ENCODE measurements at places on chromosomes 5 and 9.

DNA sequence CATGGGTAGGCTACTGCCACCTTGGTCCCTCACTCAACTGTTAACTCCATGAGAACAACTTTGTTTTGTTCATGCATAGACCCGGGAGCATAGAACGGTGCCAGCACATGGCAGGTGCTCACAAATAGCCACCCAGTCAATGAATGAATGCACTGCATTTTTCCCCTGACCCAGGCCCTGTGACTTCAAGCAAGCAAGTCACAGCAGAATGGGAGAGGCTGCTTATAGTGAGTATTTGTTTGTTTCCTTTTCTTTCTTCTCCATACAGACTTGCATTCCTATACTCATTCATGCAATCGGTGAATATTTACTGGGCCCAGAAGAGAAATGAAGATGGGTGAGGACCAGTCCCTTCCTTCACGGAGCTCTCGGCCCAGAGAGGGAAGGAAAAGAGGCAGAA, 62.0 kb downstream of the SHB start:
- DNase-seq: no peak

- no peak for DNase-seq
Measured at GRCh38 chr9:78724896-78725295, 428.0 kb downstream of the PSAT1 start.

DNA sequence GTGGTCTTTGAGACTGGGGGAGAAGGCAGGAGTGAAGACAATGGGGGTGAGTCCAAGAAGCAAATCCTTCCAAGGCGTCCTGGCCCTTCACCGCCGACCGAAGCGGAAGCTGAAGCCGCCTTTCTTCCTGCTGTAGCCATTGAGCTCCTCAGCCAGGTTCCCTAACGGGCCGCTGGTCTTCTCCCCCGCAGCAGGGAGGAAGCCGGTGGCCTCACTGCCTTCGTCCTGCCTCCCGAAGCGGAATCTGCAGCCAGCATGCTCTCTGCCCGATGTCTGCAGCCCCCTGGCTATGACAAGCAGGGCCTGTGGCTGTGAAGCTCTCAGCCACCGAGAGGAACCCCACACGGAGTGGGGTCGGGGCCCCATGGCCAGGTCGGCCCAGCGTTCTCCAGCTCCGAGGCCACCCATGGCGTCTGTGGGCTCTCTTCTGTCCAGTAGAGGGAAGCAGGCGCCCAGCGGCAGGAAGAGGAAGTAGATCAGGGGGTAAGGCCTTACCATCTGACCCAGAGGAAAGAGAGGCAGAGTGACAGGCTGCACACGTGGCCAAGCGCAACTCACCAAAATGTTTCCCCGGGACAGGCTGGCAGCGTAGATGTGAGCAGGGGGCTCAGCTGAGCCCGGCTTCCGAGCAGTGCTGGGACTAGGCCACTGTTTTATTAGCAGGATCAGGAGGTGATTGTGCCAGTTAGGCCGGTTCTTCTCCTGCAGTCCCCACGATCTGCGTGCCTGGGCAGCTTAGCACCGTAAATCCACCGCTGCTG, 3.1 kb downstream of the QRFP start:
- DNase-seq: no peak

DNA sequence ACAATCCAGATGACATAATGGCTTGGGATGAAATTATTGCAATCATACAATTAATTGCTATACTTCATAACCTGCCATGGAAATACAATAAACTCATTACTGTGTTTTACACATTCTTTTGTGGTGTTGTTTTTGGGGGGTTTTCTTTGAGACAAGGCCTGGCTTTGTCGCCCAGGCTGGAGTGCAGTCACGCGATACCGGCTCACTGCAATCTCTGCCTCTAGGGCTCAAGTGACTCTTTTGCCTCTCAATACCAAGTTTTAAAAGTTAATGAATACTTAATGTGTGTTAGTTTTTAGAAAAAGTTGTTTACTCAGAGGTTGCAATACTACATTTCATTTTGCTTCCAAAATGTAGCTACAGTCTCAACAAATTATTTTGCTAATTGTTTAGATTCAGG, 598.4 kb downstream of the CHSY3 start:
- DNase-seq: no peak

GRCh38 chr9:88872192-88872946, 118.9 kb upstream of the S1PR3 start:
- no peak for DNase-seq

DNA sequence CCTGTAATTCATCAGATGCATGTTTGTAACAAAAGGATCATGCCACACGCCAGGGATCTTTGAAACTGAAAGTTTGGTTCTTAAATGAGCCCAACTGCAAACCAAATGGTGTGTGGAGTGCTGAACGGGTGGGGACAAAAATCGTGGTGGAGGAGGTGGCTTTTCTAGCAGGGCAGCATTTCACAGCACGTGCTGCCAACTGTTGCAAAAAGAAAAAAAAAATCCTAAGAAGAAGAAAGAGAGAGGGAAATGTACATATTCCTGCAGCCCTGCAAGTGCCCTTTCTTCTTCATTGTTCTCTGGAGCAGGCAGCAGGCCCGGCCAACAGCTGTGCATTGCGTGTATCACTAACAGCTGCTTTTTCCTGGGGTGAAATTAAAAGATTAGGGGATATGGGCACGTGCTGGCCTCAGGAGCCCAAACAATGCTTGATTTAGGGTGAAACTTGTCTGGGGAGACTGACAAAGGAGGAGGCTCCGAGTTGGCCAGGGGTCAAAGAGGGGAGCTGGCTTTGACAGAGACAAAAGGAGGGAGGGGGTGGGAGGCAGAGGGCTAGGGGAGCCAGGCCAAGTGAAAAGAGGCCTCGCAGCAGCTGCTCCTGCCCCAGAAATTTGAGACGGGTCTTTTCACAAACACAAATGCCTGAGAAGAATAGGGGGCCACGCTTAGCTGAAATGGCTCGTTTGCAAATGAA, 73.0 kb downstream of the GADD45G start:
- DNase-seq: no peak

- no peak for DNase-seq
Measured at GRCh38 chr9:17810728-17811571, 232.1 kb downstream of the SH3GL2 start.

GRCh38 chr5:154732212-154732611, 23.0 kb upstream of the LARP1 start:
- no peak for DNase-seq

DNA sequence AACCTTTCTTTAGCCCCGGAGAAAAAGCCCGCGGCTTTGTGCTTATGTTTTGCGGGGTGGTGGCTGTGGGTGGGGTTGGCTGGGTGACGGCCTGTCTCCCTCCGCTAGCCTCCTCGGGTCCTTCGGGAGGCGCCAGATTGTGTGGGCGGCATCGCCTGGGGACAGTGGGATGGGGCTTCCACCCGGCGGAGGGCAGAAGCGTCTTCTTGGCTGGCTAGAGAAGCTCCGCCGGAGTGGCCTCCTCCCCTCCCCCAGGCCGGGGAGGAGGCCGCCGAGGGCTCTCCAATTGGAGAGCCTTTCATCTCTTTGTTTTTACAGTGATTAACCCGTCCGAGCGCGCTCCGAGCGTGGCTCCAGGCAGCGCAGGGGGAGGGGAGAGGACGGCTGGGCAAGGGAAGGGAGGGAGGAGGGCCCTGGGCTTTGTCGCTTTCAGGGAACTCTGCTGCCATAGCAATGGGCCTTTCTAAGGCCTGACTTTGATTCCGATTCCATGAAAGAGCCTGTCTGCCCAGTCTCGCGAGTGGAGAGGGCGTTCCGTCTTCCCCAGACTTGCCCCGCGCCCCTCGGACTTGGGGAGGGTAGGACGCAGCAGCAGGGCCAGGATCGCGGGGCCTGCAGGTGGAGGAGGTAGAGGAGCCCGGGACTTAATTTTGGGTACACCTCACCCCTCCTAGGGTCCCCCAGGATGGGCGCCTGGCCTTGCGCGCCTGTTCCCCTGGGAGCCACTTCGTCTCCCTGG, 36.7 kb upstream of the TIFAB start:
- peak; percentile 55 for DNase-seq

GRCh38 chr5:35853631-35854030, 3.1 kb upstream of the IL7R start:
- no peak for DNase-seq

GRCh38 chr9:124210697-124211096, 47.1 kb upstream of the NEK6 start:
- no peak for DNase-seq

DNA sequence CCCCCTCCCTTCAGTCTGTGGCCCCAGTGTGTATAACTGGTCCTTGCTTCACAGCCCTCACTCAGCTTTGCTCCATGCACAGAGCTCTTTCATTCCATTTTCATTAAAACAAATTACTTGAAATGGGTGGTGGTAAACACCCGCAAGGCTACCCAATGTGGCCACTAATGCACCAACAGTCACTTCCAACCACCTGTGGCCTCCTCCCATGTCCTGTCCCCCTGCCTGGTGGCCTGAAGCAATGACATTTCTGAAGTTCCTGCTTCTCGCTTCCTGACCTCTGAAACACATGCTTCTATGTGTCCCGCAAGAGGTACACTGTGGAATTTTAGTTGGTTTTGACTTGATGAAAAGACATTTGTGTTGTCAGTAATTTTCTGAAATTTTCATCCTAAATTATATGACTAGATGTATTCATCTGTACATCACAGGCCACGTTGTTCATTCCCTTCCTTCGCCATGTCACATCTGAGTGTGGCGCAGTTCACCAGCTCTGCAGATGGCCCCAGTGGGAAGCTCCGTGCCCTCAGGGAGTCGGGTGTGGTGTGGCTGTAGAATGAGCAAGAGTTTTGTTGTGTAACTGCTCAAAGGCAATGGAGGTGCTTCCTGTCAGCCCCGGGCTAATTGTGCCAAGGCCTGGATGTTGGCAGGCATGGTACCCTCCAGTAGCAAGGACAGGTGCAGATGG, 9.6 kb downstream of the ROPN1L start:
- no peak for DNase-seq

- no peak for DNase-seq
Measured at GRCh38 chr5:180323941-180324600, 29.1 kb downstream of the GFPT2 start.

DNA sequence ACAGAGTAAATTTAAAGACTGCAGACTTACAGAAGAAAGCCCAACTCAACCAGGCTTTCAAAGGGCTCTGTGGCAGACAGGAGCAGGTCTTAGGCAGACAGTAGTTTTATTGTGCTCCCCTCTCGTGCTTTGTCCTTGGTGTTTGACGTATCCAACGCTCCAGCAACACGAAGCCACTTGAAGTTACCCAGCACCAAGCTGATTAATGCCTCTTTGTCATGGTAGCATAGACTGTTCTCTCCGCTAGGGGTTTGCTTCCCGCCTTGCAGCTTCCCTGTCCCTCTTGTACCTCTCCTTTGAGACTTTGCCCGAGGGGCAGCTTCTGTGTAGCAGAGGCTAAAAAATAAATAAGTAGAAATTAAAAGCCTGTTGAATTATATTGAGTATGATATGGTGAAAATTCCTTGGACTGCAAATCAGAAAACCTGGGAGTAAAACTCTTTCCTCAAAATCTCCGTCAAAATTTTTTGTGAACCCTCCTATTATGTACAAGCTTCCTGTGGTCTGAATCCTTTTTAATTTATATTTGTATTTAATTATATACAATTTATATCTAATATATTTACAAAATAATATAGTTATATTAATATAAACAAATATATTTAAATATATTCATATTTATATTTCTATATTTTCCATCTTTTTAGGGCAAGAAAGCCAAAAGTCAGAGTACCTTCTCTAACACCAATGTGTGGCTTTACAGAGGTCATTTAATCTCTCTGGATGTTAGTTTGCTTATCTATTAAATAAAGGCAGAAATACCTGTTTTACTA, 405.4 kb downstream of the DMAC1 start:
- DNase-seq: no peak

DNA sequence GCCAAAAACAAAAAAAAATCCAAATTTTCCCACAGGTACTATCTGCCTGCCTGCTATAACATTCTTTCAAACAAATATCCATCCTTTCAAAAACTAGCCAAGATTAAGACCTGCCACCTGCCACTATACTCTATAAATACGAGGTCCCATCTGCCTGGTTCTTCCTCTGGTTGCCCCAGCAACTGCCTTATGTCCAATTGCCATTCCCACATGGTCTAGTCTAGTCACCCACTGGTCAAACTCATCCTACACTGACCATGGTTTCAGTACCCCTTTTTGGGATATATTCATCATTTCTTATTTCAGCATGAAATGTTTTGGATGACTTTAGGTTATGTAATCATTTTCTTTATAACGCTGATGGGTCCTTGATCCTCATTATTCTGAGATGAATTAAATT, 95.1 kb upstream of the CCNG1 start:
- DNase-seq: no peak

DNA sequence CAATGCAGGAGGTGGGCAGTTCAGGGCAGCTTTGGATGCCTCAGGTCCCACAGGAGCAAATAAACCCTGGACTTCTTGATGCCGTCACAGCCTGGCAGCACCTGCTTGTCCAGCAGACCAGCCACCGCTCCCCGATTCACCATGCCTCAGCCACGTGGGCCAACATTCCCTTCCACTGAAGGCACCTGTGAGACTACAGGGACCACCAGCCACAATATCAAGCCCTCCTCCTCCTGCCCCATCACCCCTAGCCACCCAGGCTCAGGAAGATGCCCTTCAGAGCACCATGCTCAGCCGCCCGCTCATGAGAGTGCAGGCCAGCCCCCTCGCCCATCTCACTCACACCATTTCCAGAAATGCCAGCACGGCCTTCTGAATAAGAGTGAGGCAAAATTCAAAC, 234.7 kb downstream of the SYK start:
- DNase-seq: no peak

DNA sequence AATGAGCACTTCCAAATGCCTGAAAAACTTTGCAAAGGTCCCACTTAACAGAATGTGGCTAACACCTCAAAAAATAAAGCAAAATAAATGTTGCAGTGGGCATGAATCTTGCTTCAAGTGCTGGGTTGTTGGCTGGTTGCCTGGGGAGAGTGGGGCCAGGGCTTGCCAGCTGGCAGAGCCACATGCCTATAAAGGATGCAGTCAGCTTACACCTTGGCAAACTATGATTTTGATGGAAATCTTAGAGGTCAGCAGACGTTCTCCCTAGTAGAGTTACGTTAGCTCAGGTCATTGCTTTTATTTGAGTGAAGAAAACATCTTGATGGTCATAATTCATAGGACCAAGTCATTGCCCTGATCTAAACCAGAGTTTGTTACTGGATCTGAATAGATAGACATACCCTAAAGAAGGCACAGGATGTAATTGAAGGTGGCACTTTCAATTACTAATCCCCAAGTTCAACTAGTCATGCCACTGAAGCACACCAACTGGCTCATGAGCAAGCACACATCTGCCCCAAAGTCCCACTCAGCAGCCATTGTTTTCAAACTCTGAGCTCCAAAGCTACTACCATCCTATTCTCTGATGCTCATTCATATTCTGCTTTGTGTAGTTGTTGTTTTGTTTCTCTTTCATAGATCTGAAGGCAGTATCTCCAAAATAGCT, 51.2 kb upstream of the ZSWIM6 start:
- DNase-seq: no peak
